Stimulated activated CD8-positive, alpha-beta memory T cell treated with anti-CD3 and anti-CD28 coated beads, Interleukin-4, amount 100 ng/mL, for 48 hours (primary cell): ENCODE measurements at places on chromosomes 3 and 15.

DNA sequence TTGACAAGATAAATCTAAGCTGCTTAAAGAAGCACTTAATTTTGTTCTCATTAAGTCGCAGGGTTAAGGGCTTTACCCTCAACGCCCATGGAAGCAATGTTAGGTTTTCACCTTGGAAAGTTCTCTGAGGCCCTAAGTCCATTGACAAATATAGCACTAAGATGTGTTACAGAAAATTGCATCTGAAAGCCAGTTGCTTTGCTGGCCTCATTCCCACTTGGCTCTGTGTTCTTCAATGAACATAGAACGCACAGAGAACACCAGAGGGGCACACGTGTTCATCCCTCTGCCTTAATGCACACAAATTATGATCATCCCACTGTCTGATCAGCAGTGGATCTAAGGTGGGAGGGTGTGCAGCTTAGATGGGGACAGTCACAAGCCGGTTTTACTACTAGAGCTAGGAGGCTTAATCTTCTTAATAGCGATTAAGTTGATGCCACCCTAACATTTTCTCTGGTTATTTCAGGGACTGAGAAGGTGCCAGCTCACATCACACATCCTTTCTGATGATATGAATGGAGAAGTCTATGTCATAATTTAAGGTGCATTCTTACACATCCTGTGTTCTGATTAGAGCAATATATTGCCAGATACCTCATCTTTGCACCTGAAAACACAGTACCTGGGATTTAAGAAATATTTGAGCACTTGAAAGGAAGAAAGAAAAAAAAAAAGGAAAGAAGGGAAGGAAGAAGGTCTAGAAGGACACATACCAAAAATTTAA lies 224.4 kb upstream of the ICE2 start:
- no peak for DNase-seq

DNA sequence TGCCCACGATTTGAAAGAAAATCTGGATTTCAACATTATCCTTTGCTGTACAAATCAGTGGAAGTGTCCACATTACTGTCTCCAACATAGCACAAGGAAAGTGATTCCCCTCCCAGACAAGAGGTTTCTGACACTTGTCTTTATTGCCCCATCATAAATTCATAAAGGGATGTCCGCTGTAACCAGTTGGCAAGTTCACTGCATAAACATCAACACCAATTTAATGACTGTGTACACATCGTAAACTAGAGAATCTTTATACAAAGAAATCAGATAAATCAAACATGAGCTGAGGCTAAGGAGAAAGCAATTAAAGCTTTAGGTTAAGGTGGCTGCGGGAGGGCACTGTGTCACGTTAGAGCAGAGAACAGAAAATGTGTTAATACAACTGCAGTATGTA lies 129.8 kb downstream of the MEIS2 start:
- DNase-seq = no peak

DNA sequence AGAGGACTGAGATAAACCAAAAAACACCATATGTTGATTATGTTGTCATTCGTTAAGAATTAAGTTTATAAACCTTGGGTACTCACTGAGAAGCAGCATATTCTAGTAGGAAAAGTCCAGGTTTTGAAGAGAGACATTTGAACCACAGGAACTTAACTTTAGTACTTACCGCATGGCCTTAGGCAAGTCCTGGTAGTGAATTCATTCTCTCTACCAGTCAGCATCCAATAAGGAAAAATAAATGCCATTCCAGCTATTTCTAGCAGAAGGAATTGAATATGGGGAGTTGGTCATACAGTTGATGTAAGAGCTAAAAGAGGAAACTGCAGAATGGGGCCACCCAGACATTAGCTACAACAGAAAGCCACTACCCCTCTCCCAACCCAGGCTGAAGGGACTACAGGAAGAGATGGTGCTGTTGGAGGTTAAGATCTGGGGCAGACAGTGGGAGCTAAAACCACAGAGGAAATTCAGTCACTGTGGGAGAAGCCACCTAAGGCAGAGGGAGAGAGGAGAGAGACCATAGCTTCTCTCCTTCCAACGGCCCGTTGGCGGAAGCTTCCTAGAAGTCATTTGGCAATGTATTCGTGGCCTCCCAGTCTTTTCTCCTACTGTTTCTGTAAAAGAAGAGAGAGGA lies 133.8 kb upstream of the RARB start:
- DNase-seq = no peak

DNA sequence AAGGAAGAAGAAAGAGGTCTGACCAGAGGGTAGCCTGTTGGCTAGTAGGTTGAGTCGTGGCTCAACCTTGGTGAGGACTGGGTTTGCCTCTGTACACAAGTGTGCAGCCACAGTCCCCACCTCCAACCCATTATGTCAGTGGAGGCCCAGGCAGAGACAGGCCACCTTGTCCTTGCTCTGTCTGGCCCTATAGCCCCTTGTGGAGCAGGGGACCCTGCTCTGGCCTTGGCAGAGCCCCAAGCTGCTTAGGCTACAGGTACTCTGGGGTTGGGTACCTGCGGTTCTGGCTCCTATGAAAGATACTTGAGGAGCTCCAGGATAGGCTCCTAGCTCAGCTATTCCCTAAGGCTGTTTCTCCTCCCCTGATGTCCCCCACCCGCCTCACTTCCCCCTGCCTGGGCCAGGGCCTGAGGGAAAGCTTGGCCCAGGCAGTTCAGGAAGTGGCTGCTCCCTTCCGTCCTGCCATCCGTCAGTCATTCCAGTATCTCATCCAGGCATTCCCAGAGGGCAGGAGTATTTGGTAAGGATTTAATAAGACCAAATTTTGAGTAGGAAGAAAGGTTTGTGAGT lies 44.0 kb downstream of the FGD5 start:
- no peak for DNase-seq

DNA sequence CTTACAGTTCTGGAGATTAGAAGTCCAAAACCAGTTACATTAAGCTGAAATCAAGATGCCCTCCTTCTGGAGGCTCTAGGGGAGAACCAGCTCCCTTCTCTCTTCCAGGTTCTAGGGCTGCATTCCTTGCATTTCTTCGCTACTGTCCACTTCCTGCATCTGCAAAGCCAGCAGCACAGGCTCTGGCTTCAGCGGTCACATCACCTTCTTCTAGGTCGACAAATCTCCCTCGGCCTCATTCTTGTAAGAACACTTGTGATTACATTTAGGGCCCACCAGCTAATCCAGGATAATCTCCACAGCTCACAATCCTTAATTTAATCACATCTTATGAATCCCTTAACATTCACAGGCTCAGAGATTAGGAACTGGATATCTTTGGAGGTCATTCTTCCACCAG lies 73.8 kb downstream of the MINAR1 start:
- no peak for DNase-seq

DNA sequence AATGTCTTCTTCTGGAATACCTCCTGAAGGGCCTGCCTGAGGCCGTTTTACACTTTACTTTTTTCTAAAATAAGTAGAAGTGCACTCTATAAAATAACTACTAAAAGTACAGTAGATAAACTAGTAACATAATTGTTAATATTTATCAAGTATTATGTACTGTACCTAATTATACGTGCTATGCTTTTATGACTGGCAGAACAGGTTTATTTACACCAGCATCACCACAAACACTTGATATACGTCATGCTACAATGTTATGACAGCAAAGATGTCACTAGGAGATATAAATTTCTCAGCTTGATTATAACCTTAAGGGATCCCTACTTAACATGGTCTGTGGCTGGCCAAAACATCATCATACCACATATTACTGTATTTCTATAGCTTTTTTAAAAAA lies 29.4 kb downstream of the DLG1 start:
- no peak for DNase-seq

DNA sequence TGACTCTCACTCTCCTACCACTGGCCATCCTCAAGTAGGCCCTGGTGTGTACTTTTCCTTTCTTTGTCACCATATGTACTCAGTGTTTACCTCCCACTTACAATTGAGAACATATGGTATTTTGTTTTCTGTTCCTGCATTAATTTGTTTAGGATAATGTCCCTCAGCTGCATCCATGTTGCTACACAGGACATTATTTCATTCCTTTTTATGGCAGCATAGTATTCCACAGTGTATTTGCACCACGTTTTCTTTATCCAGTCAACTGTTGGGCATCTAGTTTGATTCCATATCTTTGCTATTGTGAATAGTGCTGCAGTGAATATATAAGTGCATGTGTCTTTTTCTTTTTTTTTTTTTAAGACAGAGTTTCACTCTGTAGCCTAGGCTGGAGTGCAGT lies 126.2 kb downstream of the GALK2 start:
- no peak for DNase-seq

GRCh38 chr3:171783086-171783485 lies 27.2 kb downstream of the PLD1 start:
- DNase-seq = no peak

GRCh38 chr3:47082519-47082918 lies 81.4 kb downstream of the SETD2 start:
- DNase-seq = no peak

DNA sequence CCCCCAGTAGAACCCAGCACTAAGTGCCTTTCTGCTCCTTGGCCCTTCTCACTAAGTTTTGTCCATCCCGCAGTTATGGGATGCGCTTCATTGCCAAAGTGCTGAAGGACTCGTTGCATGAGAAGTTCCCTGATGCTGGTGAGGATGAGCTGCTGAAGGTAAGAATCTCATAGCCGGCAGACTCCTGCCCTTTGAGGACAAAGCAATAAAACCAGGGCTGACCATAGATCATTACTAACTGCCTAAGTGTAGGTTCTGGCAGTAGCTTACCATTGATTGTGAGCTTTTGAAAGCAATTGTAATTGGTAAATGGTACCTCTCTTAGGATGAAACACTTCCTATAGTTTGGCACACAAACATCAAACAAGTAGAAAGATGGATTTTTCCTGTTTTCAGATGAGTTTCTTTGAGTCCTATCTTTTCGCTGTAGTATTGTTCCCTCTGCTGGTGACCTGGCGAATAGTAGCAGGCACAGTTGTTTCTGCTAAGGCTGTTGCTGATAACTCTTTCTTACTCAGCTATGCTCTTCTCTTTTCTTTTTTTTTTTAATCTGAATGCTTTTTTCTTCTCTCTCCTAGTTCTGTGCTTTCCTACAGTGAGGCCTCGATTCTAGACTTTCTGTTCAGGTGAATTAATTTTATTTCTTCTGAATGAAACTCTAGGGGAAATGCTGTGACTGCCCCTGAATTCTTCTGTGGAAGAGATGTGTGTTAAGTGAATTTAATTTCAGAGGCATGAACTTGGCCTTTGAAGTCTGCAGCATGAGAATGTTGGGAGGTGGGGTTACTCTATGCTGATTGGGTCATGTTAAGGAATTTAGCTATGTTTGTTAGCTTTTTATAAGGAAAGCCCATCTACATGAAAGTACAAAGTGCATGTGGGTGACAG lies 47.4 kb upstream of the CRTC3 start:
- DNase-seq = peak; percentile 47

- no peak for DNase-seq
These were observed 11.0 kb upstream of the XIRP1 start for GRCh38 chr3:39203402-39203801.

- DNase-seq = no peak
These were observed 35.2 kb downstream of the AAGAB start for GRCh38 chr15:67219288-67219687.

GRCh38 chr3:14188041-14188754 lies 9.6 kb downstream of the LSM3 start:
- DNase-seq = no peak

DNA sequence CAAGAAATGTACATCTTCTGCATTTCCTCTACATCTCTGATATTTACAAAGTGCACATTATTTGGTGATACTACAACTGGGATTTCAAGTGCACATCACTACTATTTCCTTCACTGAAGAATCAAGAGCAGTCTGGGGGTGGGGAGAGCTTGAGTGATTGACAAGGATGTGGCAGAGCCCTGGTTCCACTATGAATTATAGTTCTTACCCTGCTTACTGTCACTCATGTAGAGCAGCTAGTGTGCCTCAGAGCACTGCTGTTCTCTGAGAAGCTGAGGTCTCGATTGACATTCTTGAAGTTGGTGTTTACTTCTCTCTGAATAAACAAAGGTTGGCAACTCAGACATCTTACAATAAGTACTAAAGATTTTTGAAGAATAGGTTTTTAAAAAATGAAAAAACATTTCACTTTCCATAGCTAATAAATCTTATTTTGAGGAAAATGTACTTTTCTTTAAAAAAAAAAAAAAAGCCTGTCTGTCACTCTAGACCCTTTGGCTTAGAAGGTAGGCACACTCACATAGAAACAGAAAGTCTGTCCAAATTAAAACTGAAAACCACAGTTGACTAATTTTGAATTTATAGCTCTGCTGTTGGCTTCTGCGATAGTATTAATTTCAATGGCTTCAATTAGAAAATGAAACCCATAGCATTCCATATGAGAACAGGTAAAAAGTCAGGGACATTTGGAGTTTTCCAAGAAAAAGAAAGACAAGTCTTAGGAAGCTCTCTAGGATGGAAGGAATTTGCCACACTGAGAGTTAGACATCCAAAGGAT lies 5.6 kb downstream of the GREM1 start:
- no peak for DNase-seq

DNA sequence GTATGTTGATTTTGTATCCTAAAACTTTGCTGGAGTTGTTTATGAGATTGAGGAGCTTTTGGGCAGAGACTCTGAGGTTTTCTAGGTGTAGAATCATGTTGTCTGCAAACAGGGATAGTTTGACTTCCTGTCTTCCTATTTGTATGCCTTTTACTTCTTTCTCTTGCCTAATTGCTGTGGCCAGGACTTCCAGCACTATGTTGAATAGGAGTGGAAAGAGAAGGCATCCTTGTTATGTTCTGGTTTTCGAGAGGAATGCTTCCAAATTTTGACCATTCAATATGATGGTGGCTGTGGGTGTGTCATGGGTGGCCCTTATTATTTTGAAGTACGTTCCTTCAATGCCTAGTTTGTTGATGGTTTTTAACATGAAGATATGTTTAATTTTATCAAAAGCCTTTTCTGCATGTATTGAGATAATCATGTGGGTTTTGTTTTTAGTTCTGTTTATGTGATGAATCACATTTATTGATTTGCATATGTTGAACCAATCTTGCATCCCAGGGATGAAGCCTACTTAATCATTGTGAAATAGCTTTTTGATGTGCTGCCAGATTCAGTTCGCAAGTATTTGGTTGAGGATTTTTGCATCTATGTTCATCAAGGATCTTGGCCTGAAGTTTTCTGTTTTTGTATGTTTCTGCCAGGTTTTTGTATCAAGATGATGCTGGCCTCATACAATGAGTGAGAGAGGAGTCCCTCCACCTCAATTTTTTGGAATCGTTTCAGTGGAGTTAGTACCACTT lies 188.1 kb downstream of the MINAR1 start:
- no peak for DNase-seq

GRCh38 chr15:69794645-69795469 lies 302.9 kb downstream of the TLE3 start:
- DNase-seq = no peak

- peak; percentile 42 for DNase-seq
These were observed 4.2 kb downstream of the CCDC71 start for GRCh38 chr3:49161808-49162530.

DNA sequence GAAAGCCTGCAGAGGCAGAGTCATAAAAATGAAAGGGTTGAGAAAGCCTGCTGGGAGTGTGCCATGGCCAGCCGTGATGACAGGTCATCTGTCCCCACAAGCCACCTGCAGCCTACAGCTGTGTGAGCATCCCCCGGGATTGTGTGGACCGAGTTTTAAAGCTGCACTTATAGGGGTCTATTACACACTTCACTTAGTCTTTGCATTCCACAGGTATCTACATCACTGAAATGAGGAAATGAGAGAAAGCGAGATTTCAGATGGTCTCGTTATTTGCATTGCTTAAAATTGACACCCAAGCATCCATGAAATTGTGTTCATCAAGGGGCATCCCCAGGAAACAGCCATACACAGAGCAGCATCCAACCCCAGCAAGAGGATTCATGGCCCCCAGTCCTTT lies 137.6 kb upstream of the TRIM42 start:
- DNase-seq = no peak
